HepG2 (cell line): ENCODE measurements at places on chromosomes 2 and 18. TPM values are rescaled to one million over a fixed set of nuclear protein-coding genes. Genes with fewer than 3 reads are reported as not detected.

DNA sequence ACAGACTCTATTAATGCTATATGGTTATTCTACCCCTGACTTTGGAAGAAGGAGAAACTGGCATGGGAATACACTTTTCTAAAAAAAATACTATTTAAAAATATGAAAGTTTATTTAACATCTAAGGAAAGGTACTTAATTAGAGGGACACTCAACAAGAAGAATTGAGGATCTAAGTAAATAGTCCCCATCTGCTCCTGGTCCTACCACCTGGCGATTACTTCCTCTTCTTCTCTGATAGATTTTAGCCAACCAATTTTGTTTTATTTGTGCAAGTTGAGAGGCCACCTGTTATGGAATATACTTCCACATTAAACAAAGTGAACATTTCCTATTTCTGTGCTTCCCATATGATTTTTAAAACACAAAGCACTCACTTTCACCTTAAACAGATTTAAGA, 111.7 kb downstream of the BCL2 start:
- no peak overlapping the region for H3K4me3 ChIP-seq
- H3K36me3 ChIP-seq, result no peaks in the 10 kb centered on the region
- no peak for DNase-seq
- H3K27ac ChIP-seq, result no peak overlapping the region

DNA sequence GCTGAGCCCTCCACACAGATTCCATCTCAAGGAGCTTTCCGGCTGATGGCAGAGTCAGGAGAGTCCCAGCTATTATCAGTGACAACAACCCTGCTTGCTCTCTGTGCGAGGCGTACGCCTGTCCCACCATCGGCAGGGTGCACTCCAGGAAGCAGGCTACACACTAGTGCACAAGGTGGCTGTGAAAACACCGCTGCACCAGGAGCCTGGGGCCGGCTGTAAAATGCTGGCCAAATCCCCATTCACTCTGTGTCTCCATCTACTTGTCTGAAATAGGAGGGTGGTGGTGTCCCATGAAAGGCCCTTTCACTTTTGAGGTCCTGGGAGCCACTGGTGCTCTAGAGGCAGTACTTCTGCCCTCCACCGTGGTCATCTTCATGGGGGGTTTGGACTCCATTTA, 183.2 kb upstream of the SMAD2 start:
- H3K4me3 ChIP-seq, result no peak overlapping the region
- peaks cover 8% of the 10 kb centered on the region; the same call in 2 of the 3 replicates for H3K27me3 ChIP-seq
- no peak for DNase-seq
- H3K36me3 ChIP-seq, result no peaks in the 10 kb centered on the region

MARCHF7 gene
- total RNA-seq, result 88.5 and 156 TPM in 2 replicates

GRCh38 chr18:13267431-13267873, 48.9 kb downstream of the LDLRAD4 start:
- no peak overlapping the region for H3K27ac ChIP-seq
- H3K4me1 ChIP-seq, result peaks cover 28% of the 10 kb centered on the region
- no peaks in the 10 kb centered on the region for H3K27me3 ChIP-seq
- no peak for DNase-seq

GRCh38 chr18:23301972-23302371, 151.1 kb upstream of the RIOK3 start:
- H3K4me1 ChIP-seq, result peaks cover 15% of the 10 kb centered on the region
- no peak overlapping the region for H3K27ac ChIP-seq
- no peaks in the 10 kb centered on the region for H3K27me3 ChIP-seq
- H3K4me3 ChIP-seq, result no peak overlapping the region
- peaks cover 2% of the 10 kb centered on the region; the same call in 1 of the 2 replicates for H3K36me3 ChIP-seq
- no peak for DNase-seq

PTPRM gene
- 6.5 and 12.6 TPM in 2 replicates for total RNA-seq
